Left renal pelvis (tissue), 4 donors: ENCODE measurements at places on chromosomes 5 and 9.

- DNase-seq, result no peak
Observed at GRCh38 chr5:160116991-160117390, 2.3 kb downstream of the PWWP2A start.

DNA sequence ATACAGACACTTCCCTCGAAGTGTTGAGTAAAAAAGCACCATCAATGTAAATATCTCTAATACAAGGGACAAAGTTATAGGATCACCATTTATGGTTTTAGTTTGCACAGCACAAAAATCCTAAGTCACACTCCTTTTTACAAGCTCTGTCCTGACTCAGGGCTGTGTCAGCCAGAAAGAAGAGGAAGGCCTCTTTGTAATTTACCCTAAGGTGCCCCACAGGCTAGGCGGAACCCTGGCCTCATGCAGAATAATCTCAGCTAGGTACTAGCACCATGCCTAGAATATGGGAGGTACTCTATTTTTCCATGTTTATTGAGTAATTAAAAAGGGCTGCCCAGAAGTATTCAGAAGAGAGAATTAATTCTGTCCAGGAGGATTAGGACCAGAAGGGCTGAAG lies 36.9 kb downstream of the HAVCR1 start:
- no peak for DNase-seq

DNA sequence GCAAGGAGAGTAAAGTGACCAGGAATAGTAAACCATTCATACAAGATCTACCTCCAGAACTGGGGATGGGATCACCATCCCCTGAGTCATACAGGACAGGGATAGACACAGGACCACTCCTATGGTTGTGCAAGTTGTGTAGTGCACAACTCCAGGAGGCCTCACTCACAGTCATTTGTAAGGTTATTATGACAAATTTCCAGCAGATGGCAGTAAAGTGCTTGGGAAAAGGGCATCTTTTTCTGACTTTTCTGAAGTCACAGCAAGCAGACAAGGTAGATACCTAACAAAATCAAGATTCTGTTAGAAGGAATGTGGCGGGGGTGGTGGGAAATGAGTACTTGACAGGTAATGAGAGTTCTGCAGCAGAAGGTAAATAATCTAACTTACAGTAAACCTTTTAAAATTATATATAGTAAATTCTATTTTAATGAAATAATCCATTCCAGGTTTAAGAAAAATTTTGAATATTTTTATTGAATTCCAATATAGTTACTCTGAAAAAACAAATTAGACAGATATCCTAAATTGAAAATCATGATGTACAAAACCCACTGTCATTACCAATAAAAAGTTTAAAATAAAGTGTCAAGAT lies 16.7 kb upstream of the KIF27 start:
- peak; percentile 46 for DNase-seq

DNA sequence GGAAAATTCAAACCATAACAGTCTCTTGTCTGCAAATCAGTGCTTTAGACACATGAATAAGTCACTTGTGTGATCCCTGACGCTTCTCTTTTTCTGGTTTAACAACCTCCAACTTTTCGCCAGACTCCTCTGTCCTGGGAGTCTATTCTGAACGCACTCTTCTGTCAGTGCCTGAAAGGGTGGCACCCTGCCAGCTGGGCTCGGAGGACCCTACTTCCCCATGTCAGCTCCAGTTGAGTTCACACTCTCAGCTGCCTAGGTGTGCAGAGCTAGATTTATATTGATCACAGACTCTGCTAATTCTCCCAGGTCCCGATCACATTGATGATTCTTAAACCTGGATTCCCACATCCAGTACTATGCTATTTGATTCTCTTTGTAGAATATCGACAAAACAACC lies 649.1 kb downstream of the BNC2 start:
- DNase-seq, result no peak

- no peak for DNase-seq
Observed at GRCh38 chr9:123954518-123955280, 24.8 kb upstream of the DENND1A start.

- DNase-seq, result no peak
Observed at GRCh38 chr9:81182431-81182830, 506.9 kb downstream of the TLE1 start.

- DNase-seq, result no peak
Observed at GRCh38 chr9:134666831-134667230, 25.2 kb downstream of the COL5A1 start.

DNA sequence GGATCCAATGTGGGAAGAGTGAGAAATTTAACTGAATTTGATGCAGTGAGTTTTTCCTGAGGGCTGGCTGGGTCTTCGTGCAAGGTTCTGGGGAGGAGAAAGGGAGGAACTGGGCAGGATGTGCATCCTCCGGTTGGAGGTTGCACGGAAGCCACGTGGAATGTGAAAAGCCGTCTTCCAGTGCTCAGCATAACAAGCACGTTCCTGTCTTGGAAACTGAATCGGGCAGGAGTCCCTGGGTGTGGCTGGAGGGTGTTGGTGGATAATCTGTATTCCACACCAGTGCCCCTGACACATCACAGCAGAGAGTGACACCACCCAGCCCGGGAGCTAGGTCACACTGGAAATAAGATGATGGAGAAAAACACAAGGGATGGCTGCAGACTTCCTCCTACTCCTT lies 154.3 kb downstream of the C5orf15 start:
- no peak for DNase-seq

DNA sequence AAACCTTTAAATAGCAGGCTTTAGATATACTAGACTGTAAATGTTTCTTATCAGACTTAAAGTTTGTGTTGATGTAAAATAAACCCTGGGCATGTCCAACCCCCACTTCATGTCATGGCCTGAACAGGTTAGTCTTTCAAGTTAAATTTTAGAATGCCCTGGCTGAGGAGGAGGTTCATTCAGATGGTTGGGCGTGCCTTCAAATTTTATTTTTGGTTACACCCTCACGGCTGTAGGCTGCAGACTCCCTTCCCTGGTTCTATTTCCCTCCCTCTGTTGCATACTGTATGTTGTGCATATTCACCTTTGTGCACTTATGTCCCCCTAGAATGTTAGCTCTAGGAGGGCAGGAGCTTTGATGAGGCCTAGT lies 5.3 kb upstream of the BICD2 start:
- DNase-seq, result no peak

- DNase-seq, result peak; percentile 86
Observed at GRCh38 chr9:23826120-23826629, at the start of gene ELAVL2. Gene ELAVL2, minus strand, starts transcription at chr9:23826240. Its CDS starts 64,006 bp downstream, at chr9:23762234.

- peak; percentile 68 for DNase-seq
Observed at GRCh38 chr5:55160493-55161209, 680 bp downstream of the GPX8 start.

DNA sequence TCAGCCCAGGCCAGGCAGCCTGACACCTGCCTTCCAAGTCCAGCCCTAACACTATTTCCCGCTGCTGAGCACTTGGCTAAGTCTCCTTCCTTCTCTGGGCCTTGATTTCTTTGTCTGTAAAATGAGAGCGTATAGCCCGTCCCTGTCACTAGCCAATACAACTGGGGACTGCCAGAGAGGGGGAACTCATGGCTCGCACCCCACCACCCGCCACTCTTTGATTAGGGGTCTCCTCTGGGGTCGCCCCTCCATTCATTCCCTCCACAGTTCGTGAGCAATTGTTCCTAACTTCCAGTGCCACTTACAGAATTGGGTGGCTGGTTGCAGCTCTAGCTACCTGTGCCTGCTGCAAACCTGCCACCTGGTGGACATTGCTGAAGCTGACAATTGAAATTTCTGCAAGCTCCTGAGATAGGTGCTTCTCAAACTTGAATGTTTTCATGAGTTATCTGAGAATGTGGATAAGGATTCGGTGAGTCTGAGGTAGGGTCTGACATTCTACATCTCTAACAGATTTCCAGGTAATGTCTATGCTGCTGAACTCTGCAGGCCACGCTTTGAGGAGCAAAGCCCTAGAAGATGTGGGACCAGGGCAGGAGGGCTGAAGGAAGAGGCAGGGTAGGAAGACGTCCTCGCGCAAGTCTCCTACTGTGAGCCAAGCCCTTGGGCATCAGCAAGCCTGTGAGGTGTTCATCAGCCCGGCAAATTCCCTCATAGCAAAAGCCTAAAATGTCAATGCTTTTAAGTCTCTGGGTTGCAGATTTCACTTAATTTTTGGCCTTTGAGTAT lies 13.3 kb upstream of the RECK start:
- no peak for DNase-seq

GRCh38 chr5:82387819-82388166 lies 109.6 kb upstream of the RPS23 start:
- no peak for DNase-seq

GRCh38 chr9:114616684-114617520 lies 5.8 kb downstream of the TMEM268 start:
- DNase-seq, result no peak

DNA sequence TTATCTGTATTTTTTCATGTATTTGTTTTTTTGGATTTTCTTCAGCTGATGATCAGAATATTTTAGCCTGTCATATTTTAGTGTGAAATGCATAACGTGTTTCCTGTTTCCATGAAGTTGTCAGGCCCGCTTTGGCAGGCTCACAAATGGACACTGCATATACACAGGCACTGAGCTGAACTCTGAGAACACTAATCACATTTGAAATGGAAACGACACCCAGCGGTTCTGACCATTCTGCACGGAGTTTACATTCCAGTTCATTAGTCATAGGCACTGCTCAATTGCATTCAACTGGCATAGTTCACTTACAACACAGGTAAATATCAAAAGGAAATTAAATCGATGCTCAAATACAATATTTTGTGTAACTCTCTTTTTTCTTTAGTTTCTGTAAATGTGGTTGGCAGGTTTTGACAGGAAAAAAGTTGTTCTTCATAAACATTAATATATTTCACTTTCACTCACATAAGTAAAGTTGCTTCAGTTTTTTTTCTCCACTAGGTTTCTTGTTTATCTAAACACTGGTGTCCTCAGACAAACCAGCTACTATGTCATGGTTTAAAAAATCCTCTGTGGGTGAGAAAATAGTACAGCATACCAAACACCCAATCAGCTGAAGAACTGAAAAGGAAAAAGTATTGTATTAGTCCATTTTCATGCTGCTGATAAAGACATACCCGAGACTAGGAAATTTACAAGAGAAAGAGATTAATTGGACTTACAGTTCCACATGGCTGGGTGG lies 559.0 kb upstream of the DAP start:
- DNase-seq, result no peak

- DNase-seq, result no peak
Observed at GRCh38 chr9:135402048-135402738, 77.4 kb upstream of the PPP1R26 start.

- DNase-seq, result no peak
Observed at GRCh38 chr5:178348356-178349074, 115.9 kb upstream of the PHYKPL start.

- DNase-seq, result no peak
Observed at GRCh38 chr9:91248707-91249106, 113.0 kb downstream of the AUH start.

- no peak for DNase-seq
Observed at GRCh38 chr5:156922207-156922792, 40.7 kb downstream of the TIMD4 start.

- no peak for DNase-seq
Observed at GRCh38 chr5:142537938-142538337, 148.0 kb downstream of the FGF1 start.

DNA sequence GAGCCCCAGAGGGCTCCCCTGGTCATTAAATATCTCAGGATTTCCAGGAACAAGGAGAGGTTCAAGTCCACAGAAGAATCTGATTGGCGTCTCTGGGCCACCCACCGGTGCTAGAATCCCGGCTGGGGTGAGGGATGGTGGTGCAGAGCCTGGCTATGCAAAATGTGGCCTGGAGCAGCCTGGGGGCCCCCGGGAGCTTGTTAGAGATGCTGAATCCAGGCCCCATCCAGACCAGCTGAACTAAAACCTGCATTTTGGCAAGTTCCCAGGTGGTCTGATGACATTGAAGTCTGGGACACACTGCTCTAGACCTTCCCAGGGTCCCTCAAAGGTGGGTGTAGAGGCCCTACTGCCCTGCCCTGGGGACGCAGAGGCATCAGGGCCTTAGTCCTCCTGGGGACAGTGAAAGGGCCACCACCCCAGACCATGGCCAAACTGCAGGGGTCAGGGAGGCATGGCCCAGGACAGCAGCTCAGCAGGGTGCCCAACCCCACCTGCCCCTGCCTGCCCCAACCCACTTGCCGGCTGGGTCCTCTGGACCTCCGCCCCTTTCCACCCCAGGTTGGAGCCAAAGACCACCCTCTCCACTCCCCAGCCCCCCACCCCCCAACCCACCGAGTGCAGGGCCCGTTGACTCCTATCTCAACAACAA lies 34.7 kb downstream of the ADAMTS2 start:
- no peak for DNase-seq

- no peak for DNase-seq
Observed at GRCh38 chr5:78109891-78110324, 184.6 kb downstream of the AP3B1 start.

DNA sequence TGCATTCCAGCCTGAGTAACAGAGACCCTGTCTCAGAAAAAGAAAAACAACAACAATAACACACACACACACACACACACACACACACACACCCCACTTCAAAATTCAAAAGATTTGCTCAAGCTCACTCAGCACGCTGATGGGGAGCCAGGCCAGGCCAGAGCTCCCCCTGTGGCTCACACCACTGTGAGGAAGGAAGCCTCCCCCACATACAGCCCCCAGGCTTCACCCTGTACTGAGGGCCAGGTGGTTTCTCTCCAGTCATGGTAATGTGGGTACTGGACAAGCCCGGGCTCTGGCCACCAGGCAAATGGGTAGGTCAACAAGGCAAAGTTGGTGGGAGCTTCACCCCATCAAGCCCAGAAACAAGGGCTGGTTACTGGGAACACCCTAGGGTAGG lies 19.0 kb downstream of the ATOX1 start:
- no peak for DNase-seq

- DNase-seq, result no peak
Observed at GRCh38 chr9:14883310-14883944, 26.8 kb downstream of the FREM1 start.

DNA sequence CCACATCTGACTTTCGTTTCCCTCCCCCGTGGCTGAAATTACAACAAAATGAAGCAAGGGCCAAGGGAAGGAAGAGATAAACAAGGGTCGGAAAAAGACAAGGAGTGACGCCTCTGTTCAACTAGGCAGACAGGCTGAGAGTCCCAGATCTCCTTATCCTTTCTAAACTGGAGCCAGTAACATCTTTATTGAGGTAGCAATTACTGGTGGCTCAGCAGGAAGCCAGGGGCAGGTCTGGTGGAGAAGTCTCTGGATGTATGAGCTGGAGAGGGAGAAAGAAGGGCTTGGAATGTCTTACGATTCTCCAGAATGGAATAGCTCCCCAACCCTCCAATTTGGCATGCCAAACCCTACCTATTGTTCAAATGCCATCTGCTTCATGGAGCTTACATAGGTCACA lies 190.8 kb upstream of the BRINP1 start:
- DNase-seq, result no peak

DNA sequence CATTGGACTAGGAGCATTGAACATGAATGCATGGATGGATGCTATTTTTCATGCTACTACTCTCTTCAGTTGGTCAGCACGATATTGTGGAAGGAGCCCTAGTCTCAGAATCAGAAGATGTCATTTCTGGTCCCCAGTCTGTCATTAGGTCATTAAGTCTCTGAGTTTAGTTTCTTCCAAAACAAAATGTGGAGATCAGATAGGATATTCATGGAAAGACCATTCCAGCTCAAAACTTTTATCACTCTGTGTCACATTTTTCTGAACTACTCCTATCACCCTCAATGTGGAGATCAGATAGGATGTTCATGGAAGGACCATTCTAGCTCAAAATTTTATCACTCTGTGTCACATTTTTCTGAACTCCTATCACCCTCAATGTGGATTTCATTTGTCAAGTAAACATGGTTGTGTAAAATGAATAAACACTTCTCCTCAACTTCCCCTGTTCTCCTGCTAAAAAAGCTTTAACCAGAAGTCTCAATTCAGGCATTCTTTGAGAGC lies 296.8 kb downstream of the MRPS30 start:
- DNase-seq, result no peak
